ENCODE measurements at places on chromosomes 2 and 18. TPM values are rescaled to one million over a fixed set of nuclear protein-coding genes. Genes with fewer than 3 reads are reported as not detected.

Gene NT5DC4
- total RNA-seq, result not detected

Gene IL18R1
- total RNA-seq, result 21.8 TPM

DNA sequence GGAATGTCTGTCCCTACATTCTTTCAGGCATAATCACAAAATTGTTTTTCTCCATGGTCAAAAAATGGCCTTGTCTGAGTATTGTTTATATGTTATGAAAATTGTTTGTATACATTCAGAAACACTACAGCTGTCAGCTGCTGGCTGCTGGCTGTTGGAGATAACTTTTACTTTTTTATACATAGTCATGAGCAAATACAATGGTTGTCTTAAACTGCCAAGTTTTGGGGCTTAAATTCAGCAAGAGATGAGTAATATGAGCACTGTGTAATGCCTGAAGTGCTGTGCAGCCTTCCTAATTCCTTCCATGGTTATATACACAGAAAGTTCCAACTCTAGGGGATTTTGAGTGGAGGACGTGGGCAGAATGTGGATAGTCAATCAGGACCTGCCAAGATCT is 168.9 kb upstream of the RMP24 start:
- no peak for DNase-seq

Gene PLGLB1
- 0.74 TPM for total RNA-seq

Gene SP5
- total RNA-seq, result not detected

Data from activated naive CD8-positive, alpha-beta T cell treated with anti-CD3 and anti-CD28 coated beads for 36 hours (primary cell).